ENCODE measurements at places on chromosomes 2 and 18.
A peak's percentile ranks its signal among the peaks of the same experiment; 100 is the strongest.

- DNase-seq: no peak
Observed at GRCh38 chr2:69217333-69218080, 169.5 kb downstream of the GFPT1 start.

GRCh38 chr2:221999717-222000116 is 299.1 kb downstream of the PAX3 start:
- DNase-seq: no peak

GRCh38 chr2:196244966-196245365 is 73.6 kb upstream of the STK17B start:
- no peak for DNase-seq

- no peak for DNase-seq
Observed at GRCh38 chr2:219418155-219419011, at the start of gene DES. Gene DES, plus strand, starts transcription at chr2:219418377. Its CDS starts 86 bp downstream, at chr2:219418463.

DNA sequence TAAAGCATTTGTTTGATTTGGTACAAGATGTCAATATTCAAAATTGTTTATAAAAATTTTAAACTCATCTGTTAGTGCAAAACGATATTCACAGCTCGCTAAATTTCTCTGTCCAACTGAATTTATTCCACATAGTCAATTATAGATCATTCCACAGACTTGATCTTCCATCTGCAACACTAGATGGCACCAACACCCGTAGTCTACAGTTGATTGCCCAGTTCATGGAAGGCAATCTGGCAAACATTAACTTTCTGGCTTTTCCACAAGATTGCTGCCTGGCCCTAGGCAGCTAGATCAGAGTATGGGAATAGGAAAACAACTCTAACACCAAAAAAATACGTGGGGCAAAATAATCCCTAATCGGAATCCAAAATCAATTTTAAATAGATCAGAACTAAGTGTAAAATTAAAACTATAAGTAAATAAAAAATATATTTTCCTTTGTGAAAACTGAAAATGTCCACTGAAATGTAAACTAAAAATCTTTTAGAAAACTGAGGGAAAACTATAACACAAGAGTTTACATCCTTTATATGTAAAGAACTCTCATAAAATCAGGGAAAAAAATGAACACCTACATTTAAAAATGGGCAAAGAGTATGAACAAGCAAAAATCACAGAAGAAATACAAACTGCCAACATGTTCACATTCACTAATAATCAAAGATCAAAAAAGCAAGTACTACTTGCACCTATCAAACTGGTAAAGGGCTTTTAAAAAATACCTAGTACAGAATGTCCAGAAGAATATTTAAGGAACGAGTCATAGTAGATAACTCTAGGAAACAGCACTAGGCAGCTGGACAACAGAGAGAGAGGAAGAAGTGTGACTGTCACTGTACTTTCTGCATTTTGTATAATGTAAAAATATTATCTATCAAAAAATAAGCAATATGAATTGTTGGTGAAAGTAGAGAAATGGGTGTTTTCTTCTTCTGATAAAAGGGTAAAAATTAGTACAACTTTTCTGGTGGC is 35.0 kb downstream of the RTN4 start:
- DNase-seq: peak; percentile 48

GRCh38 chr2:39593439-39594393 is 72.0 kb upstream of the TMEM178A start:
- no peak for DNase-seq

DNA sequence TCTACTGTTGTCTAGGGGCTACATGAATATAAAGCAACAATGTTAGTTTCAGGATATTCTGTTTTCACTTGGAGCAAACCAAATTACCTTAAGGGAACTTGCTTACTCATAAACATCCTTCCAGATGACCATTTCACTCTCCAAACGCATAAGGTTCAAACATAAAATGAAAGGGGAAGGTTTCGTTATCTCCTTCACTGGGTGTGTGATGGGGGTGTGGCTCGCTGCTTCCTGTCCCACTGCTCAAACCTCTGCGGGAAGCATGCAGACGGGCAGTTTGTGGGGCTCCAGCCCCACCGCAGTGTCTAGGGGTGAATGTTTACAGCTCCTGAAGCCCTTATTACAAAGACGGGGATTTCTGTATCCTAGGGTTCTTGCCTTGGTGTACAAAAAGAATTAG is 1310.9 kb upstream of the TMEFF2 start:
- DNase-seq: no peak

- no peak for DNase-seq
Observed at GRCh38 chr2:223635080-223635479, 32.9 kb upstream of the SCG2 start.

DNA sequence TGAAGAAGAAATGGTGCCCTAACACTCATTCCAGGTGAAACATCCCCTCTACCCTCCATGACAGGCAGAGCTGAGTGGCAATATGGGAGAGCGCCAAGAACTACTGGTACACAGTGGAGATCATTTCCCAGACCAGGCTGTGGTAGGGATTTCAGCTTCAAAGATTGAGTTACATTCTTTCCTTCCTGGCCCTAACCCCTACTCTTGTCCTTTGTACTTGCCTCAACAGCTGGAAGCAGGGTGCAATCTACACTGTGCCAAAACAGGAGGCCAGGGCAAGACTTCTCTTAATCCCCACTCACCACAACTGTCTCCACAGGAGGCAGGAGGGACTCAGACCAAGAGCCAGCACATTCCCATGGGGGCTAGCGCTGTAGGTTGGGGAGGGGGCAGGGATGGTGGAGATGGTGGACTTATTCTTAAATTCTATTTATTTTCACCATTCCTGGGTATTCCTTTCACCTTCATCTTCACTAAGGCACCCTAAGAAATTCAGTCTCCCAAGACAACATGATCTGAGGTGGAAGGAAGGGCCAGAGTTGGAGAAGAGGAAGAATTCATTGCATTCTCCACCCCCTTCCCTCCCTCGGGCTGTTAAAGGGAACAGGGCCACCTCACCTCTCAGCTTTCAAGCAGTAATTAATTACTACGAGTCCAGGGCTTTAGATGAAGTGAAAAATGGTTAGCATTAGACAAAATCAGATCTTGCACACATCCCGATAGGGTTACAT is 65.9 kb downstream of the AAK1 start:
- no peak for DNase-seq

GRCh38 chr2:45637440-45637839 is 14.0 kb upstream of the PRKCE start:
- peak; percentile 75 for DNase-seq

- DNase-seq: no peak
Observed at GRCh38 chr2:207706936-207707860, 4.2 kb upstream of the CCNYL1 start.

DNA sequence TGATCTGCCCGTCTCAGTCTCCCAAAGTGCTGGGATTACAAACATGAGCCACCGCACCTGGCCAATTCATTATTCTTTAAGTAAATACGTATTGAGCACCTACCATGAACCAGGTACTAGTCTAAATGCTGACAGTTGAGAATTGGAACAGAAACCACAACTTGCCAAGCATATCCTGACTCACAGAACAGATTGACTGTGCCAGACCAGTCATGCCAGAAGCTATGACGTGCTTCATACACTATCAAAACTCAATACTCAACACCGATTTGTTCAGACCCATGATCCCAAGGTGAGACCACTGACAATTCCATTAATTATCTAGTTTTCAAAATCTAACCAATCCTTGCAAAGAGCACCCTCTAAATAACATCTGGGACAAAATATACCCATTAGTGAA is 148.6 kb downstream of the B3GNT2 start:
- DNase-seq: no peak

GRCh38 chr18:13211534-13211933 is 7.0 kb upstream of the LDLRAD4 start:
- DNase-seq: no peak

GRCh38 chr2:132760405-132760804 is 90.4 kb upstream of the LYPD1 start:
- DNase-seq: no peak

GRCh38 chr2:174395284-174395968 is at the start of gene SCRN3:
Gene SCRN3, plus strand, starts transcription at chr2:174395730. Its CDS starts 2,554 bp downstream, at chr2:174398284.
- peak; percentile 88 for DNase-seq

DNA sequence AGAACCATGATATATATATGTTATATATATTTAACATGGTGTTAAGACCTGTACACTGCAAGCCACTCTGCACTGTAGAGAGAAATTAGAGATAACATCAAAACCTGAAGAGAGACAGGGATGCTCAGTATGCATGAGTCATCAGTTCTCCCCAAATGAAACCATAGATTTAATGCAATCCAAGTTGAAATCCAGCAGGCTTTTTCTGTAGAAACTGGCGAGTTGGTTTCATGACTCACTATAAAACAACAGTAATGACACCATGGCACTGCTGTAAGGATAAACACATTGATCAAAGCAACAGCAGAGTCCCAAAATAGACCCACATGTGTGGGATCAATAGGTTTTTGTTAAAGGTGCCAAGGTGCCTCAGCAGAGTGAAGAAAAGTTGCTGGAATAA is 65.8 kb downstream of the RTP5 start:
- no peak for DNase-seq

DNA sequence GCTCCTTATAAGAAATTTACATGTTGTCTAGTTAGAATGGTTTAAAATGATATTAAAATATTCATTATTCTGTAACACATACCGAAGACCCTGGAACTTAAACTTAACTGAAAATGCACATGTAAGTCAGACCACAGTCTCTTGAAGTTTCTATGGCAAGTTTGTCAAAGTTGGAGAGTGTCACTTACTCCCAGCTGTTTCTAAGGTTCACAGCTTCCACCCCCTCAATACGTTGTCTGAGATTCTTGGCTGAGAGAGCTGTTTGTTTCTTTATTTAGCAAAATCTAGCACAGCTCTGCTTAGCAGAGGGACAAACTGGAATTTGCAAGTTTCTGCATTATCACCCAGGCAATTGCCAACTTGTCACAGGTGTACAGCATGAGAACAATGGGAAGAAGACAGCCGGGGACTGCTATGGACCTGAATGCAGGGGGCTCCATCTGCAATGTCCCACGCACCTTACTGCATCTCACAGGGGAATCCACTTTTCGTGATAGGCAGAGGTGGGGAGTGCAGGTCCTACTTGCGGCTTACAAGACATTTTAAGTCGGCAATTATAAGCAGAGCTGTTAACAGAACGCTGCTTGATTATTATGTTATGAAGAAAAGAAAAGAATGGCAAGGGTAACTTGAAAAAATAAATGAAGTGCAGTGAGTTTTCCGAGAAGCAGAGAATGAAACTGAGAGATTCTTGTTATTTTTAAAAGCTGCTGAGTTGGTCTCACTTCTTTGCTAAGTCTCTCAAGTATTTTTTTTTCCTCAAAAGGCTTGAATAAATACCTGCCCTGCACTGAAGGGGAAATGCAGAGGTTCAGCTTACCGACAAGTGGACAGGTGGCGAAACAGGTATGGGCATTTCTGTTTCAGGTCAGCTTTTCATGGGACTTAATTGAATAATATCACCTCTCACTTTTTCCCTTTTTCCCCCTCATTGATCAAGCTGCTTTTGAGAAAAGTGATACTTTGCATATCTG is 1072.1 kb upstream of the FANCL start:
- DNase-seq: no peak

GRCh38 chr2:215269397-215270117 is 42.3 kb upstream of the ATIC start:
- DNase-seq: peak; percentile 59

DNA sequence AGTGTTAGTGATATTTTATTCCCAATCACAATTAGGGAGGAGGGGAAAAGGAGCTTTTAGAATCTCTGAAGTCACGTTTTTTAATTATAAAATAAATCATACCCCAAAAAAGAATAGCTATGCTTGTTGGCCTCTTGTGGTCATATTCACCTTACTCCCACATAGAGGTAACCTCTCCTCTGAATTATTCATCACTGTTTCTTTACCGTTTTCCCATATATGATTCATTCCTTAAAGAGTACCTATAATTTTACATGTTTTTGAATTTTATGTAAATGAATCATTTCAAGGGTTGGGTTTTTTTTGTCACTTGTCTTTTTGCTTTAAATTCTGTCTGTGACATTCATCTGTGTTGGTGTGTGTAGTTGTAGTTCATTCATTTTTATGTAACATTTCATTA is 110.6 kb upstream of the CD302 start:
- DNase-seq: no peak

DNA sequence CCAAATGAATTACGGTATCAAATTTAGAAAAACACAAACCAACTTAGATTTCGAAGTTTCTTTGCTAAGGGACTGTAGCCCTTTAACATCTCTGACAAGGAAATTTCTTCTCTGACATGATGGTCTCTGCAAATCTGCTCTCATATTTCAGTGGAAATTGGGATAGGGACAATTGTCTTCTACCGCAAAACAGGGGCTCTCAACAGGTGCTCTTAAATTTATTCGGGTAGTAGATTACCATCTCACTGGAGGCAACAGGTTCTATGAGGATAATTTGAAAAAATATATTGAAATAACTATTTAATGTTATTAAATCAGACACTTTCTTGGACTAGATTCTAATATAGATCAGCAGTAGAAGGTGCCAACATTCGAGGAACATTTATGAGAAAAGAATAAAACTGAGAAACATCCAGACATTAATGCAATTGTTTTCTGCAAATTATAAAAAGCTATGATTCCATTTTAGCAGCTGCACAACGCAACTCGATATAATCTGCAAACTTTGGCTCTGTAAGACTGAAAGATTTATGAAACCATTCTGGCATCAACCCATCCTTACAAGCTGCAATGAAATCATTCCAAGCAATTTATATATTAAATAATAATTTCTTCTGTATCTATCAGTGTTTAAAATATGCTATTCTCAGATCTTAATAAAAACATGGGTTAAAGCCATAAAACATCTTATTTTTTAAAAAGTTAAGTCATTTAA is 10.0 kb upstream of the BCL2 start:
- no peak for DNase-seq

DNA sequence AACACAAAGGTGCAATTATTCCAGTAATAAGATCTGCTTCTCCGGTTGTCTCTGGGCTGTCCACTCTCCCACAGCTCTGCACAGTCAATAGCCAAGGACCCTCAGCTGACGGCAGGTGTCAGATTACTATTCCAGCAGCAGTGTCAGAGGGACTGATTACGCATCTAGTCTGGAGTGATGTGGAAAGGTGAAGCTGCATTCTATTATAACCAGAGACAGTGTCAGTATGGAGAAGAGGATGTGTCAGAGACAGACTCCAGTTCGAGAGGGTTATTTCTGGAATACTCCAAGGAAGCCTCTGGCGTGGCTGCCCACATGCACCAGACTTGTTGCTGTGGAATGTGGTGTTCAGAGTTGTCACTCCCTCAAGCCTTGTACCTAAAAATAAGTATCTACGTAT is 163.6 kb upstream of the TMEM200C start:
- no peak for DNase-seq

- no peak for DNase-seq
Observed at GRCh38 chr2:188189356-188189755, 102.3 kb upstream of the GULP1 start.

- DNase-seq: no peak
Observed at GRCh38 chr2:51697095-51697494, 665.2 kb upstream of the NRXN1 start.

- no peak for DNase-seq
Observed at GRCh38 chr2:20159411-20160070, 65.4 kb downstream of the SDC1 start.
